Ascending aorta (tissue), 2 donors: ENCODE measurements at places on chromosomes 3 and 15.
A peak's percentile ranks its signal among the peaks of the same experiment; 100 is the strongest.

DNA sequence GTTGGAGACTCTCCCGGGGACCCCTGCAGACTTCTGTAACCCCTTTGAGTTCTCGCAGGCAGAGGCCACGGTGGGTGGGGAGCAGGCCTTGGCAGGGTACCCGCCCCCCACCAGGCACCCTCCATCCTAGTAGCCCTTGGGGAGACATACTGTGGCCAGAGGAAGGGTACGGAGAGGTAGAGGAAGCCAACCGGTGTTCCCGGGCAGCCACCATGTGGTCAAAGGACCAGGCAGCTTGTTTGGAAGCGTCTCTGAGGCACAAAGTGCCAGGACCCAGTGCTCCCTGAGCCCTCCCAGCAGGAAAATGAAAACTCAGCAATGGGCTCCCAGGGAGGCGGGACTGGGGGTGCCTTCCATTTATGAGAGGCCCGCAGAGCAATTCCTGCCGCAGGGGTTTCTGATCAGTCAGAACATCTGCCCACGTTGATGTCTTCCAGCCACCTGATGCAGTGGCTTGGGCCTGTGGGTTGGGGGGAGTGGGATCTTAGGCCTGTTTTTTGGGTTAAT is 53.0 kb upstream of the CGNL1 start:
- DNase-seq = no peak
- H3K27me3 ChIP-seq = no peaks in the 10 kb centered on the region
- no peaks in the 10 kb centered on the region for H3K36me3 ChIP-seq
- H3K4me3 ChIP-seq = no peak overlapping the region
- H3K27ac ChIP-seq = no peak overlapping the region

GRCh38 chr3:77303955-77304699 is 264.2 kb downstream of the ROBO2 start:
- no peak overlapping the region for H3K27ac ChIP-seq
- no peak for DNase-seq
- no peak overlapping the region for H3K4me3 ChIP-seq
- H3K27me3 ChIP-seq = no peaks in the 10 kb centered on the region
- no peaks in the 10 kb centered on the region for H3K4me1 ChIP-seq

DNA sequence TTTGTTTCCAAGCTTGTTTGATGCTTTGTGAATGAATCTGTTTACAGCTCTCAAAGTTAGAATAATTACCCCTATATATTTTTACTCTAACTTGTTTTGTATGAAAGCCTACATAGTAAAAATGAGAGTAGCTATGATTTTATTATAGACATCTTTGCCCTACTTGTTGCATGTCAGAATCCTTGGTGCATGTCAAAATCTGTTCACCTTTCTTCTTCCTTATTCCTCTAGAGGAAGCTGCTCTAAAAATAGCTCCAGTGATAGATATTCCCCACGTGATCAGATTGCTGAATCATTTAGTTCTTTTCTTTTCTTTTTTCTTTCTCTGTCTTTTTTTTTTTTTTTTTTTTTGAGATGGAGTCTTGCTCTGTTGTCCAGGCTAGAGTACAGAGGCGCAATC is 39.8 kb downstream of the LRRC49 start:
- no peak for DNase-seq
- H3K36me3 ChIP-seq = no peaks in the 10 kb centered on the region
- no peak overlapping the region for H3K4me3 ChIP-seq
- H3K27me3 ChIP-seq = no peaks in the 10 kb centered on the region
- no peak overlapping the region for H3K27ac ChIP-seq
- H3K4me1 ChIP-seq = no peaks in the 10 kb centered on the region

GRCh38 chr3:136690599-136690998 is 61.6 kb downstream of the STAG1 start:
- no peaks in the 10 kb centered on the region for H3K27me3 ChIP-seq
- no peaks in the 10 kb centered on the region for H3K36me3 ChIP-seq
- no peak overlapping the region for H3K27ac ChIP-seq
- DNase-seq = no peak
- H3K4me3 ChIP-seq = no peak overlapping the region
- H3K4me1 ChIP-seq = no peaks in the 10 kb centered on the region

GRCh38 chr3:152043620-152044019 is 170.2 kb downstream of the SUCNR1 start:
- DNase-seq = no peak
- no peaks in the 10 kb centered on the region for H3K27me3 ChIP-seq
- peak overlapping the region; percentile 9 for H3K27ac ChIP-seq
- H3K4me3 ChIP-seq = no peak overlapping the region

DNA sequence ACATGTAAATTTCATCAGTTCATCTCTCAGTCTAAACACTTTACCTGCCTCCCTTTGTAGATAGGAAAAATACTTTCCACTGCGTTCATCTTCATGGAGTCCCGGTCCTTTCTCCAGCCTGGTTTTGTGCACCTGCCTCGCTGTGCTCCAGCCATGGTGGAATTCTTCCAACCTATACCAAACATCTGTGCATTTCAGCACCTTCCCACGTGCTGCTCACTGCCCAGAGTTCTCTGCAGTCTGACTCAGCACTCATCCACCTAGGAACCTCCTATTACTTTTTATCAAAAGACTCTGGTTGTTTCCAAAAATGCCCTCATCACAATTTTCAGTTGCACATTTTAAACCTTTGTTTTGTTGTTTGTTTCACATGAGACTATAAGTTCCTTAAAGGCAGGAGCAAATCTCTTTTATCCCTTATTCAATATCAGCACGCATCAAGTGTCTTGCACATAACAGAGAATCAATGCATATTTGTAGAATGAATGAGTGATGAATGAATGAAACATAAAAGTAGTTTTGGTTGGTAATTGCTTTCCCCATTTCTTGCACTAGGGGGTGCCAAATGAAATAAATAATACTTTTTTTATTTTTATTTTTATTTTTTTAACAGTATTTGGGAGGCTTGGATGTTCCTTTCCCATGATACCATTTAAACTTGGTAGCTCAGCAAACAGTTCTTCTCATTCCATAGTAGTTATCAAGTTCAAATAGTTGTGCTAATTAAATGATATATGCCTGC is 30.2 kb upstream of the ADAMTS9 start:
- H3K4me3 ChIP-seq = no peak overlapping the region
- no peak for DNase-seq
- H3K36me3 ChIP-seq = no peaks in the 10 kb centered on the region
- H3K27me3 ChIP-seq = no peaks in the 10 kb centered on the region
- H3K4me1 ChIP-seq = peaks cover 44% of the 10 kb centered on the region
